ENCODE measurements at places on chromosomes 2 and 18. TPM values are rescaled to one million over a fixed set of nuclear protein-coding genes. Genes with fewer than 3 reads are reported as not detected.

LAMA3 gene
- not detected for total RNA-seq

DAPL1 gene
- total RNA-seq = not detected

DNA sequence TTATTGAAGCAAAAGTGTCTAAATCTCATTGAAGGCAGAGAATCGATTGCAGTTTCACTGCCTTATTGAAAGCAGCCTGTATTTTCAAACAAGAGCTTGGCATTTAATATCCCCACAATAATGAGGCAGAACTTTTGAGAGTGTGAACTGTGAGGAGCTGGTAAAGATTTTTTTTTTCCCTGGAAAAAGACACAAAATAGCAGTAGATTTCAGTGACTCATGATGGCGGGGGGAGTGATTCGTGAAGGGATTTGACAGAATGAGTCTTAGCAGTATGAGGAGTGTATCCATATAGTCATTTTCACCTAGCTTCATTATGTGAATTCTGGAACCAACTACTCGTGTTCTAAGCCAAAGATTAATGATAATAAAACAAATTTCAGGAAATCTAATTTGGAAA is 242.9 kb downstream of the ARL6IP6 start:
- no peaks in the 10 kb centered on the region for H3K27me3 ChIP-seq
- no peaks in the 10 kb centered on the region for H3K36me3 ChIP-seq
- no peaks in the 10 kb centered on the region for H3K4me1 ChIP-seq
- H3K27ac ChIP-seq = no peak overlapping the region

GRCh38 chr2:201136889-201137321 is 20.9 kb downstream of the CFLAR start:
- peaks cover 40% of the 10 kb centered on the region for H3K4me1 ChIP-seq
- no peak for DNase-seq
- no peak overlapping the region for H3K4me3 ChIP-seq

GRCh38 chr2:38215993-38216392 is 140.0 kb upstream of the CYP1B1 start:
- peaks cover 14% of the 10 kb centered on the region for H3K27me3 ChIP-seq
- no peak overlapping the region for H3K27ac ChIP-seq
- no peak overlapping the region for H3K4me3 ChIP-seq
- no peak for DNase-seq

CYP20A1 gene
- total RNA-seq = 31.3 TPM

DNA sequence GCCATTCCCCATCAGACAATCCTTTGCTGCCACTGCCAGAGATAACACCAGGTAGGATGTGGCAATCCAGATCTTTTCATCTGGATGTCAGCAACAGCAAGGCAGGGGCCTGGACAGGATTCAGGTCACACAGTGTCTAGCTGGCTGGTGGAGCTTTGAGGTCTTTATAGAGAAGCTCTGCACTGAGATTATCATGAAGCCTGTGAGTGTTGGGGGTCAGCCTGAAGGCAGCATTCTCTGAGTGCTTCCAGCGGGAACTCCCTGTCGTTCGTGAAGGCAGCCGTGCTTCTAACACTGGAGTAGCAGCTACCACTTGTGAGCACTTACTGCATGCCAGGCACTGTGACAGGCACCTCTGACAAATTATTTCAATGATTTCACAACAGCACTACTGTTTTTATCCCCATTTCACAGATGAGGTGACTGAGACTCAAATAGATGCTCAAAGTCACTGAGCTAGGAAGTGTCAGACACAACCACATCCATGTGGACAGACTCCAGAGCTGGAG is 85.7 kb downstream of the SEMA4F start:
- H3K27ac ChIP-seq = no peak overlapping the region
- no peaks in the 10 kb centered on the region for H3K4me1 ChIP-seq
- no peak overlapping the region for H3K4me3 ChIP-seq
- H3K36me3 ChIP-seq = peaks cover 8% of the 10 kb centered on the region

KCNIP3 gene
- total RNA-seq = not detected

GRCh38 chr2:221096706-221097567 is 475.2 kb downstream of the EPHA4 start:
- no peak overlapping the region for H3K27ac ChIP-seq
- H3K27me3 ChIP-seq = peaks cover 16% of the 10 kb centered on the region
- DNase-seq = no peak
- no peaks in the 10 kb centered on the region for H3K36me3 ChIP-seq
- no peak overlapping the region for H3K4me3 ChIP-seq
- no peaks in the 10 kb centered on the region for H3K4me1 ChIP-seq

GRCh38 chr2:212595036-212595654 is 56.5 kb upstream of the ERBB4 start:
- H3K4me3 ChIP-seq = no peak overlapping the region
- H3K27ac ChIP-seq = no peak overlapping the region
- DNase-seq = no peak
- no peaks in the 10 kb centered on the region for H3K36me3 ChIP-seq
- H3K27me3 ChIP-seq = peaks cover 8% of the 10 kb centered on the region
- no peaks in the 10 kb centered on the region for H3K4me1 ChIP-seq

- H3K27me3 ChIP-seq = peaks cover 22% of the 10 kb centered on the region
- H3K4me1 ChIP-seq = peaks cover 4% of the 10 kb centered on the region
- H3K36me3 ChIP-seq = peaks cover 3% of the 10 kb centered on the region
- no peak overlapping the region for H3K27ac ChIP-seq
Measured at GRCh38 chr2:98020992-98021713, 25.4 kb upstream of the TMEM131 start.

DNA sequence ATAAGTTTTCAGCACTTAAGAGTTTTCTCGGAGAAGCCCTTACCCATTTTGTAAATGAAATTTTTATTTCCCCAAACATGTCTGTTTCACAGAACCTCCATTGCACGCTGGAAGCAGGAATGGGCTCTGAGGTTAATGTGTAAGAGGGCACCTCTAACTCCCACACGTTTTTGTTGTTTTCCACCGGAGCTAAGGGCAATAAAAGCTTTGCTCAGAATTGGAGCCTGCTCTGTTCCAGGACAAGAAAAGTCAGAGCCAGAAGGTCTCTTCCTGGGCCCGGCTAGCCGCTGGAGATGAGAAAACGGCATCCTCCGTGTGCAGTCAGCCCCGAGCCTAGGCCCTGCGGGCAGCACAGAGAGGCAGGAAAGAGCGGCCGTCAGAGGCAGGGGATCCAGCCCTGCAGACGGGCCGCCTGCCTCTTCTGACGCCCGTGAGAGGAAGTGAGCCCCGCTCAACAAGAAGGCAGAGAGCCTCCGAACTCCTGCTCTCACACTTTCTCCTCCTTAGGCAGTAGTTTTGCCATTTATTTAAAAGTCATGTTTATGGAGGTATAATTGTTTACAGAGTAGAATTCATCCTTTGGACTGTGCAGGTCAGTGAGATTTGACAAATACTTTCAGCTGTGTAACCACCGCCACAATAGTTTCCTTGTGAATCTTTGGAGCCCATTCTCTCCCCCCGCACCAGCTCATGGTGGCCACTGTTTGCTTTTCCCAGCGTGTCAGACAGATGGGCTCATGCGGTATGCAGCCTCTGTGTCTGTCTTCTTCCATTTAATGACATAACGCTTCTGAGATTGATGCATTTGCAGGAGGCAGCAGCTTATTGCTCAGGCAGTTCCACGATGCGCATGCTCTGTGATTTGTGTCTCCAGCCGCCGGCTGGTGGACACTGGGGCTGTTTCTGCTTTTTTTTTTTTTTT is 117.3 kb downstream of the GALR1 start:
- H3K4me1 ChIP-seq = no peaks in the 10 kb centered on the region
- H3K36me3 ChIP-seq = no peaks in the 10 kb centered on the region
- H3K27me3 ChIP-seq = peaks cover 16% of the 10 kb centered on the region
- no peak for DNase-seq
- H3K4me3 ChIP-seq = no peak overlapping the region

DNA sequence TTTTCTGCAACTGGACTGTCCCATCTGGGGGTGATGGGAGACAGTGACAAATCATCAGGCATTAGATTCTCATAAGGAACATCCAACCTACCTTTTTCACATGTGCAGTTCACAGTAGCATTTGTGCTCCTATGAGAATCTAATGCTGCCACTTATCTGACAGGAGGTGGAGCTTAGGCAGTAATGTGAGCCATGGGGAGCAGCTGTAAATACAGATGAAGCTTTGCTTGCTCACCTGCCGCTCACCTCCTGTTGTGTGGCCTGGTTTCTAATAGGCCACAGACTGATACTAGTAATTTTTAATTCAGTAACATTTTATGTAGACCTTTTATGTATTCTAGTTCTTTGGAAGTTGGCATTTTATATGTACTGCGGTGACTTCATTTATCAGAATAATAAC is 180.1 kb upstream of the SPOPL start:
- H3K36me3 ChIP-seq = no peaks in the 10 kb centered on the region
- no peak overlapping the region for H3K4me3 ChIP-seq
- no peak overlapping the region for H3K27ac ChIP-seq
- no peak for DNase-seq
- H3K4me1 ChIP-seq = no peaks in the 10 kb centered on the region
- H3K27me3 ChIP-seq = no peaks in the 10 kb centered on the region

RRM2 gene
- 1.7 TPM for total RNA-seq

DNA sequence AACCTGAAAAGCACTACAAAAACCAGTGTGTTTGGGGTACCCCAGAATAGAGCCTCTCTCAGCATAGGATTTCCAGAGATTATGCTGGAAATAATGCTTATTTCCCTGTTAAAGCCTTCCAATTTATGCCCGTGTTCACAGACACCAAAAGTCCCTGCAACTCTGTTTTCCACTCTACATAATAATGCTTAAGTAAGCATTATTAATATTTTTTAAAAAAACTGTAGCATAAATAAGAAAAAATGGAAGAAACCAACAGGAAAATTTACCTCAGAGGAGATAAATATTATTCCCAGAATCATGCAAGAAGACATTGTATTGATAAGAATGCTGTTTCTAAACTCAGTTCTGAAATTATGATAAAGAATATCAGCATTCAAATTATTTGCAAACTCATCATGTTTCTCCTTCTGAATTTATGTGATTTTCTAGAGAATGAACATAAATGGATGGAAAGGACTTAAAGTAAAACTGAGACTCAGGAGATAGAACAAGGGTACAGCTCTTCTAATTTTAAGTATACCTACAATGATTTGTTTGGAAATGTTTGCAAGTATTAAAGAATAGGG is 241.7 kb downstream of the LRP1B start:
- no peak overlapping the region for H3K4me3 ChIP-seq
- DNase-seq = no peak
- H3K4me1 ChIP-seq = no peaks in the 10 kb centered on the region
- no peaks in the 10 kb centered on the region for H3K36me3 ChIP-seq
- no peaks in the 10 kb centered on the region for H3K27me3 ChIP-seq

- H3K4me3 ChIP-seq = no peak overlapping the region
- no peak overlapping the region for H3K27ac ChIP-seq
- H3K27me3 ChIP-seq = peaks cover 42% of the 10 kb centered on the region
- H3K36me3 ChIP-seq = no peaks in the 10 kb centered on the region
- no peaks in the 10 kb centered on the region for H3K4me1 ChIP-seq
- no peak for DNase-seq
Measured at GRCh38 chr18:77271576-77272481, 22.2 kb downstream of the GALR1 start.

DNA sequence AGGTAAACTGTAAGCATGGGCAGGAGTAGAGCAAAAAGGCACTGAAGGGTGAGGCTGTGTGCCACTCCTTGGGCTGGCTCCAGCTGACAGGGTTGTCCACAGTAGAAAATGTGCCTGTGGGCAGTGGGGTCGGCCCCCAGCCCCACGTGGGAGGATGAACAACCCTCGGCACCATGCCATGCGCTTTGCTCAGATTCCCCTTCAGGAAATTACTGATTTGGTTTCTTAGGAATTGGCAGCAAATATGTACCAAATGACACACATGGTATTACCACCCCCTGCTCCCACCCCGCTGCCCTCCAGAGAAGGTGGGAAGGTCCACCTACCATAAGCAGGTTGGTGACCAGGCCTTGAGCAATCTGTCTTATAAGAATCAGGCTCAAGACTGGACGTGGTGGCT is 13.6 kb downstream of the ADCY3 start:
- no peaks in the 10 kb centered on the region for H3K27me3 ChIP-seq
- H3K4me3 ChIP-seq = no peak overlapping the region
- H3K27ac ChIP-seq = no peak overlapping the region
- peaks cover 18% of the 10 kb centered on the region for H3K36me3 ChIP-seq

- no peaks in the 10 kb centered on the region for H3K36me3 ChIP-seq
- no peak for DNase-seq
- no peak overlapping the region for H3K4me3 ChIP-seq
- H3K4me1 ChIP-seq = no peaks in the 10 kb centered on the region
- no peak overlapping the region for H3K27ac ChIP-seq
- no peaks in the 10 kb centered on the region for H3K27me3 ChIP-seq
Measured at GRCh38 chr2:119279666-119280065, 56.0 kb downstream of the STEAP3 start.

DNA sequence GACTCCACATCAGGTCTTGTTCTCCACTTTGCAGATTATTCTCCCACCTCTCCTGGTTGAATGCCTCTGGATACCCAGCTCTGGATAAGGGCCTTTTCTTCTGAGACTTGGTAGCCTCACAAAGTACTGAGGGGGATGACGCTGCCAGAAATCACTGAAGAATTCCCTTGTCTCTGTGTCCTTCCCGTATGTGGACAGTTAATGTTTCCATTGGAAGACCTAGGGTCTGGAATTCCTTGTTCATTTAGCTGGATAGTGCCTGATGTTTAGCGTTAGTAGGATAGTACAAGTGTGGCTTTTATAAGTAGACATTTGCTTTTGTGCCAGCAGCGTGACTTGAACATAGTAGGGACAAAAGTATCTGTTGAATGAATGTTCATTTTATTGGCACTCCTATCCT is 76.9 kb downstream of the CLHC1 start:
- peaks cover 4% of the 10 kb centered on the region for H3K36me3 ChIP-seq
- no peak for DNase-seq
- no peak overlapping the region for H3K27ac ChIP-seq
- peaks cover 13% of the 10 kb centered on the region for H3K4me1 ChIP-seq
- no peak overlapping the region for H3K4me3 ChIP-seq
- H3K27me3 ChIP-seq = no peaks in the 10 kb centered on the region

PSMA8 gene
- 0.42 TPM for total RNA-seq

GRCh38 chr2:163752267-163752666 is 16.5 kb upstream of the FIGN start:
- no peak for DNase-seq
- H3K27ac ChIP-seq = no peak overlapping the region
- H3K4me3 ChIP-seq = no peak overlapping the region
- no peaks in the 10 kb centered on the region for H3K27me3 ChIP-seq
- H3K36me3 ChIP-seq = no peaks in the 10 kb centered on the region

GRCh38 chr2:33354981-33355380 is 121.5 kb upstream of the RASGRP3 start:
- H3K4me3 ChIP-seq = no peak overlapping the region
- H3K4me1 ChIP-seq = no peaks in the 10 kb centered on the region
- H3K27ac ChIP-seq = no peak overlapping the region
- H3K36me3 ChIP-seq = peaks cover 2% of the 10 kb centered on the region
- no peaks in the 10 kb centered on the region for H3K27me3 ChIP-seq

SETBP1 gene
- 3.6 TPM for total RNA-seq

GRCh38 chr18:53799134-53799533 is 425.3 kb downstream of the MBD2 start:
- DNase-seq = no peak
- no peak overlapping the region for H3K27ac ChIP-seq
- H3K27me3 ChIP-seq = no peaks in the 10 kb centered on the region
- H3K4me1 ChIP-seq = no peaks in the 10 kb centered on the region
- H3K36me3 ChIP-seq = no peaks in the 10 kb centered on the region

Measured in T-helper 17 cell (primary cell).